ENCODE measurements at places on chromosomes 6 and 20.

- H3K27me3 ChIP-seq: peaks cover 3% of the 10 kb centered on the region
- H3K4me1 ChIP-seq: peaks cover 4% of the 10 kb centered on the region
- no peak overlapping the region for H3K27ac ChIP-seq
- H3K4me3 ChIP-seq: no peak overlapping the region
- H3K36me3 ChIP-seq: no peaks in the 10 kb centered on the region
- DNase-seq: no peak
These were observed 160.2 kb downstream of the SYNDIG1 start for GRCh38 chr20:24629668-24630067.

GRCh38 chr6:37826188-37826587 lies 6.7 kb downstream of the ZFAND3 start:
- H3K4me3 ChIP-seq: no peak overlapping the region
- DNase-seq: no peak
- peaks cover 4% of the 10 kb centered on the region for H3K36me3 ChIP-seq
- H3K27me3 ChIP-seq: no peaks in the 10 kb centered on the region

DNA sequence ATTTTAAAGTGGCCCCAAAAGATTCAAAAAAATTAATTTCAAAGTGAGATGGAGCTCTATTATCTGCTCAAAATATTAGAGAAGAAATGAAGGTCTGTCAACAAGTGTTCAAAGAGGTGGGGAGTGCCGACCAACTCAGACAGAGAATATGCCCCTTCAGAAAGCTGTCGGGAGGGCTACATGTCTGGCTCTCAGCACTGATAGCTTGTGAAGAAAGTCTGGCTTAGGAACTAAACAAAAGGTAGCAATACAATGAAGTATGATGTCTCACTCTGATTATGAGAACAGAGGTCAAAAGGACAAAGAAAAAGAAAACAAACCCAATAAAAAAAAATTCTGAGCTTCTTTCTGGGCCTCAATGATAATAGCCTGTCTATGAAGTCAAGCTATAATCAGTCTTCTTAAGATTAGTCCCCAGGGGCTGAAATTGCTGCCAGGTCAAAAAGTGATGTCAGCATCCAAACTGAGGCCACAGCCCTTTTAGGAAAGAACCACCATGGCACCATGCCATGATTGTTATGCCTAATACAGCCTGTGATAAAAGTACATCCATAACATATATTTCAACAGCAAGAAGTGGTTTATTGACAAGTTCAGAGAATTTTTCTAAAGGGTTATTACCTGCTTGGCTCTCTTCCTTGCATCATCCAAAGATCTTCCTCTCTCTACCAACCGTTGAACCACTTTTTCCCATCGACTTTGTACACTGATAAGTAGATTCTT lies 150.9 kb downstream of the DST start:
- no peak overlapping the region for H3K27ac ChIP-seq
- no peak for DNase-seq
- no peaks in the 10 kb centered on the region for H3K27me3 ChIP-seq
- H3K4me3 ChIP-seq: no peak overlapping the region
- H3K36me3 ChIP-seq: no peaks in the 10 kb centered on the region
- H3K4me1 ChIP-seq: no peaks in the 10 kb centered on the region

DNA sequence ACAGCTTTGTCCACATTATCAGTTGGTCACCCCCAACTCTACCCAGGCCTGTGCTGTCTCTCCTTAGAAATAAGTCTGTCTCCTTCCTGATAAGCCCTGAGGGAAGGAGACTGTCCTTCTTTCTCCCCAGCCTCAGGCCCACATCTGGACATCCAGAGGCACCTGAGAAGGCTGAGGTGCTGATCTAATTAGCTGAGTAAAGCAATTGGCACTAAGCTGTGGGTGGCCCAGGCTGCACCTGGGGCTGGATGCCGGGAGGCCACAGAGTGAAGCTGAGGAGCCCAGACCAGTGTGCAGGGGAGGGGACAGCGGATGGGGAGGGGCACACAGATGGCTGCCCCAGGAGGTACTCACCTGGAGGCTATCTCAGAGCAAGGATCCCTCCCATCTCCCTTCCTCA lies 26.2 kb upstream of the BMP7 start:
- no peak for DNase-seq
- no peaks in the 10 kb centered on the region for H3K36me3 ChIP-seq
- H3K4me1 ChIP-seq: no peaks in the 10 kb centered on the region
- H3K27ac ChIP-seq: no peak overlapping the region
- H3K4me3 ChIP-seq: no peak overlapping the region

GRCh38 chr6:150865043-150865405 lies 478 bp upstream of the MTHFD1L start:
- peaks cover 25% of the 10 kb centered on the region for H3K27me3 ChIP-seq
- H3K4me3 ChIP-seq: peak overlapping the region; percentile 80
- peaks cover 38% of the 10 kb centered on the region for H3K4me1 ChIP-seq

DNA sequence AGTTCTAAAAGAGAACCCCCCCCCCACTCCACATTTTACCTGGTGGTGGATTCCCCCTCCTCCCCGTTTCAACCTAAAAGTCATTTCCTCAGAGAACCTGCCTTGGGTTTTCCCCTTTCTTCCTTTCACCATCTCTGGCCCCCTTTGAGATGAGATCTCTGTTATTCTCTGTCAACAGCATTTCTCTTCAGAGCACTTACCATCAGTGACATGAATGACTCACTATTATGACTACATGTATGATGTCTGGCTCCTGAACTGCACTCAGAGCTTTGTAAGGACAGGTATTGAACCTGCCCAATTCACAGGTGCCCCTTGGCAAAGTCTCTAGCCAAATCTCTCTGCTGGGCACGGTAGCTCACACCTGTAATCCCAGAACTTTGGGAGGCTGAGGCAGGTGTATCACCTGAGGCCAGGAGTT lies 61.4 kb upstream of the JARID2 start:
- H3K4me1 ChIP-seq: peaks cover 7% of the 10 kb centered on the region
- H3K27me3 ChIP-seq: no peaks in the 10 kb centered on the region
- no peak overlapping the region for H3K4me3 ChIP-seq
- H3K36me3 ChIP-seq: peaks cover 1% of the 10 kb centered on the region
- DNase-seq: no peak

DNA sequence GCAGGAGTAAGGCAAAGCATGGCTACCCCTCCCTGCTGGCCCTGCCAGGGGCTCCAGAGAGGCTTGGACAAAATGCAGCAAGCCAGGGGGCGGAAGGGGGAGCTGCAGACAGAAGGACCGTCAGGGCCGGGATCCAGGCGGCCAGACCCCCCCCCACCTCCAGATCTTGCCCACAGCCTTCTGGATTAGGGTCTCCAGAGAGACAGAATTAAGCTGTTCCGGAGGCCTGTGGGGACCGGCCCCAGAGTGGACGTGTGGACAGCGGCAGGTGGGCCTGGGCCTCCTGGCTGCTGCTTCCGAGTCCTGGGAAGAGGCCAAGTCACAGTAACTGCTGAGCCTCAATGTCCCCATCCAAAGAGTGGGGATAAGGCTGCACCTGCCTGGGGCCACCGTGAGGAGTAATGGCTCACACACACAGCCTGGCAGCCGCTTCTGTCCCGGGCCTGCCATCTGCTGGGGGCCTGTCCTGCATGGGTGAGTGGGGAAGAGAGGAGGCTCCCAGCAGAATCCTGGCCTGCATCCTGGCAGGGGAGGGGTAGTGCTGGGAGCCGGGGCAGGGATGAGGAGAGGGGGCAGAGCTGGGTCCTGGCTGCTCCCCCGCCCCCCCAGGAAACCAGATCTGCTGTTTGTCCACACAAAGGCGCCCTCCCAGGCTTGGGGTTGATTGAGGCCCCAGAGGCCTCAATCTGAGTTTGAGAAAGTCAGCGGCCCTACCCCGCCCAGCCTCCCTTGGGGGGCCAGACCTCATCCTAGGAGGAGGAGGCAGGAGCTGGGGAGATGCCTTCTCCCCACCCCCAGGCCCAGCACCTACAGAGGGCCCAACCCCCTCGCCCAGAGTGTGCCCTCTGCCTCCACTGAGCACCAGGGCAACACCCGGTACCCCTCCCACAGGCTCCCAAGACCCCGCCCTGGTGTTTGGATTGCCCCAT lies 3.9 kb downstream of the LAMA5 start:
- H3K4me3 ChIP-seq: no peak overlapping the region

GRCh38 chr20:14712302-14712739 lies 374.9 kb upstream of the FLRT3 start:
- H3K36me3 ChIP-seq: no peaks in the 10 kb centered on the region
- H3K27ac ChIP-seq: no peak overlapping the region
- no peak overlapping the region for H3K4me3 ChIP-seq
- H3K27me3 ChIP-seq: no peaks in the 10 kb centered on the region
- no peak for DNase-seq

Data from activated CD8-positive, alpha-beta memory T cell treated with anti-CD3 and anti-CD28 coated beads, Interleukin-2, amount 10 ng/mL, durations not matched to agents 7 days and 5 days (primary cell).